ENCODE measurements at places on chromosomes 6 and 20. TPM values are rescaled to one million over a fixed set of nuclear protein-coding genes. Genes with fewer than 3 reads are reported as not detected.

Gene EPB41L2
- 187 TPM for total RNA-seq

Gene SLC17A4
- total RNA-seq, result not detected

DNA sequence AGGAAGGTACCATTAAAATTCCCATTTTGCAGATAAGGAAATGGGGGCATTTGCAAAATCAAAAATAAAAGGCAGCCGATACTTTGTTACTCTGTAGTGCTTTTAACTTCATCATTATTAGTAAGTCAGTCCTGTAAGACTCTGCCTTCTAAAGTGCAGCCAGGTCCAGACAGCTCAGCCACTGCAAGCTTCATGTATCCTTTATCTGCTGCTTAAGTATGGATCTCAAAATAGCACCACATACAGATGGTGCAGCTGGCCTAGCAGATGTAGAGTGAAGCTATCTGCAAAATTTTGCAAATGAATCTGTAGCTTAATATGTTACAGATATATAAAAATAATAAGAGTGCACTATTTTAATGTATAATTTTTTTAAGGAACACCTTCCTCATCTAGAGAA lies 53.4 kb downstream of the NUS1 start:
- no peak for DNase-seq

DNA sequence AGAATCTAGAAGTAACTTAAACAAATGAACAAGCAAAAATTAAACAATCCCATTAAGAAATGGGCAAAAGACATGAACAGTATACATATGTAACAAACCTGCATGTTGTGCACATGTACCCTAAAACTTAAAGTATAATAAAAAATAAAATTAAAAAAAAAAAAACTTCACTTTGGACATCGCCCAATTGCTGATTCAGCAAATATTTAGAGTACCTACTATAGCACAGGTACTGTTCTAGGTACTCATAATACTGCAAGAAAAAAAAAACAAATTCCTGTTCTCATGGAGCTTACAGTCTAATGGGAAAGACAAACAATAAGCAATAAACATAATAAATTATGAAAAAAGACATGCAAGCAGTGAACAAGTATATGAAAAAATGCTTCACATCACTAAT lies 501.5 kb upstream of the HS3ST5 start:
- DNase-seq, result no peak

Gene PKIB
- total RNA-seq, result 4.4 TPM

DNA sequence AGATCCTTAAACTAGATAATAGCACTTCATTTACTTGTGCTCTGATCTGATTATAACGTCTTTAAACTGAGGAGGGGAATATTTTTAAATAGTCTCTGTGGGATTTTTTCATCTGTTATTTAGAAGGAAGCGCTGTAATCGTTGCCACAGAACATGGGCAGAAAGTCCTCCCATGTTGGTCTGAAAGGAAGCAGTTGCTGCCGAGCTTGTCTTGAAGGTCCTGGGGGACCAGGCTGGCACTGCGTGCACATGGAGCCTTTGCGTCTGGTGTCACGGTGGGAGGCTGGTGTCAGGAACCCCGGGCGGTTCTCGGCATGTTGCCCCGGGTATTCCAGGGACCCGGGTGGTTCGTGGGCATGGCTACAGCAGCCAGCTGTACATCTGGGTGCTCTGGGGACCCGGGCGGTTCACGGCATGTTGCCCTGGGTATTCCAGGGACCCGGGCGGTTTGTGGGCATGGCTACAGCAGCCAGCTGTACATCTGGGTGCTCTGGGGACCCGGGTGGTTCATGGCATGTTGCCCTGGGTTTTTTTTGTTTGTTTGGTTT lies 11.5 kb downstream of the TPD52L2 start:
- no peak for DNase-seq

Gene KHDC1L
- total RNA-seq, result 0.39 TPM

- DNase-seq, result no peak
Measured at GRCh38 chr20:60749804-60750602, 502.1 kb upstream of the CDH4 start.

DNA sequence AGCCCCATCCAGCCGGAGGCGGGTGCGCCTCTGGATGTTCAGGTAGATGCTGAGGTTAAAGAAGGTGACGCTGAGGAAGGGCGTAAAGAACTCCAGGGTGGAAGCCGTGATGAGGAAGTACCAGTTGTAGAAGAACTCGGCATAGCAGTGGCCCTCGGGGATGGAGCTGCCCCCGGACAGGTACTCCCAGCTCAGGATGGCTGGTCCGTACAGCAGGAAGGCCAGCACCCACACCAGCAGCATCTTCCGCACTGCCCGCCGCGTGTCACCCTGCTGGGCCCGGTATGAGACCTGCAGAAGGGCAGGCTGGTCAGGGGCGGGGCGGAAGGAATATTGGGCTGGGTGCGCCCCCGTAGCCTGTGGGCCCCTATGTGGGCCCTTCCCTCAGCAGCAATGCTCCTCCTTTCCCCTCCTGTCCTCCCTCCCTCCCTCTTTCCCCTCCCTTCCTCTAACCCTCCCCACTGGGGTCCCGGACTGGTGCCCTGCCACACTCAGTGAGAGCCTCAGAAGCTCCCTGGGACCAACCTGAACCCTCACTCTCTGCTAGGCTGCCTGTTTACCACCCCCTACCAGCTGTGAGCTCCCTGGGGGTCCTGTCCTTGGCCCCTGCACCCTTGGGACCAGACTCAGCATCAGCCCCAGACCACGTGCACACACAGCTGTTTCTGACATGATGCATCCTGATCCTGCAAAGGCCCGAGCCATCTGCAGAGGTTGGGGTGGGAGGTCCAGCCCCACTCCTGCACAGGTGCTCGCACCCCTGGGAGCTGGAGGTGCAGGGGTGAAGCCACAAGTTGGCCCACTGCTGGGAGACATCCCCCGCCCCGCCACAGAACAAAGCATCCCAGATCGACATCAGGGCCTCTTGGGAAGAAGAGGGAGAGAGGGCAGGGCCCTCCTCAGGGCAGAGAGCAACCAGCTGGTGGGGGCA lies 3.2 kb downstream of the HRH3 start:
- no peak for DNase-seq

- no peak for DNase-seq
Measured at GRCh38 chr6:227812-228338, 64.4 kb upstream of the DUSP22 start.

DNA sequence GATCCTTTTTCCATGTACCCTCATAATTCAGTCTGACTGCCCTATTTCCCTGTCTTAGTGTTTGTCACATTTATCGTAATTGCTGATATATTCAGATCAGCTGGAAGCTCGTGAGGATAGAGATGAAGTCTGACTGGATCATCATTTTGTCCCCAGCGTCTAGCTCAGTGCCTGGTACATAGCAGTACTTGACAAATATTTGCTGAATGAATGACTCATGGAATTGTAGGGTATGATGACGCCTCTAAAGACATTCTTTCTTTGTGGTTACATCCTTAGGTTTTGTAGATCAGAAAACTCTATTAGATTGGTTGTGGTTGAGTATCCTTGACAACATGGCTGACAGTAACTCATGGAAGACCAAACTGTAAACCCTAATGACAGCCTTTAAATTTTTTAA lies 68.9 kb downstream of the MTHFD1L start:
- DNase-seq, result no peak

Gene MYLK2
- total RNA-seq, result 6.1 TPM

DNA sequence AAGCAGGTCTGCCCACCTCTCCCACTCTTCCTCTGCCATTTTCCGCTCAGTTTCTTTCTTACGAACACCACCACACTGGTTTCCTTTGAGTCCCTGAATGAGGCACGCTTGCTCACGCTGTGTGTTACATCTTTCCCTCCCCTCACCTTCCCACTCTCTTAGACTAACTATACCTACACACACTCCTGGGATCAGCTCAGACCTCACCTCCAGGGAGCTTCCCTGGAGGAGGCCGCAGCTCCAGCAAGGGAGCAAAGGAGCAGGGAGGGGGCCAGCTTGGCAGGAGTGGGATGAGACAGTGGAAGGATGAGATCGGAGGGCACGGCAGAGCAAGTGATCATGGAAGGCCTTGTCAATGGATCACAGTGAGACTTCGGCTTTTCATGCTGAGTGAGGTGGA lies 28.3 kb upstream of the B4GALT5 start:
- no peak for DNase-seq

DNA sequence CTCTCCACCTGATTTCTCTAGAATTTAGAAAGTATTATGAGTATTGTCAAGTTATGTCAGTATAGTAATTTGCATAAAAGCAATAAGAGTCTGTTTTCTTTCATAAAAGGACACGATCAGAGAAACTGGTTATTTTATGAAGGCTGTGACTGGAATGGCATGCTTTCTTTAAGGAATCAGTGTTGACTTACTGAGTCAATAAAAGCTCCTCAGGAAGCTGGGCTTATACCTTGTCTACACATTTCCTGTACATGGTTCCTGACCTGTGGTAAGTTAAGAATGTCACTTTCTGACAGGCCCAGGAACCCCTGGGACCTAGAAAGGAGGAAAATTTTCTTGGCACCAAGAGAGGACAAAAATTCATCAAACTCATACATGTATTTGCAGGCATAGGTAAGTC lies 1224.0 kb upstream of the ADGRB3 start:
- DNase-seq, result no peak

DNA sequence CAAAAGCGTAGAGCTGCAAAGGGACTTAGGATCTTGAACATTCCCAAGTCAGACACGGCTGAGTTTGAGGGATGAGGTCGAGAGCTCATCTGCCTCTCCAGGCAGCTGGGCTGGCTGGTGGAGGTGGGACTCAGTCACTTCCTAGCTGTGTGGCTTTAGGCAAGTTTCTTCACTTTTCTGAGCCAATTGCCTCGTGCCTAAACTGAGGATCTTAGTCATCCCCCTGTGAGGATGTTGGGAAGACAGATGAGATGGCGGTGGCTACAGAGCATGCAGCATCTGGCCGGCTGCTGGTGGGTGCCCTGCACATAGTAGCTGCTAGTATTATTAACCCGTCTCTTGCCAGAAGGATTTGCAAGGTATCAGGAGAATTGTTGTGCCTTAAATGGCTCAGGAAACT lies 27.5 kb downstream of the TFAP2C start:
- no peak for DNase-seq

DNA sequence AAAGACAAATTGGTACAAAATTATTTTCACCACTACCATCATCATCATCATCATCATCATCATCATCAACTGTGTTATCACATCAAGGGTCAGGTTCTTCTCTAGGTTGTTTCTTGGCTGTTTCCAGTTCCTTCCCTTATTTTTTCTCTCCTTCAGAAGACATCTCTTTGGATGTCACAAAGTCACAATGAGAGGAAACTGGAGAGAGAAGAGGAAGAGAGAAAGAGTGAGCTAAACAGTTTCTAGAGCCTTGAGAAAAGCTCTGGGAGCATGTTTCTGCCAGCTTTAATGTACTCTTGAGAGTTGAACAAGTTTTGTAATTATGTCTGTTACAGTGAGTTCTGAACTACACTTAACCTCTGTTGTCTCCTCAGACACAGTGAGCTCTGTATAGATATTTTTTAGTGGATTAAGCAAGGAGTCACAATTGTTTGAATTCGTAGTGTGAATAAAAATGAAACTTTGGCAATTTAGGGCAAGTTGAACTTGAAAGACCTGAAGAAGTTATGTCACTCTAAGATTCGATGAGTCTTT lies 123.0 kb upstream of the AKIRIN2 start:
- DNase-seq, result no peak

- no peak for DNase-seq
Measured at GRCh38 chr6:53461041-53461656, 83.8 kb downstream of the GCLC start.

- DNase-seq, result no peak
Measured at GRCh38 chr6:158567871-158568401, 8.0 kb downstream of the TMEM181 start.

DNA sequence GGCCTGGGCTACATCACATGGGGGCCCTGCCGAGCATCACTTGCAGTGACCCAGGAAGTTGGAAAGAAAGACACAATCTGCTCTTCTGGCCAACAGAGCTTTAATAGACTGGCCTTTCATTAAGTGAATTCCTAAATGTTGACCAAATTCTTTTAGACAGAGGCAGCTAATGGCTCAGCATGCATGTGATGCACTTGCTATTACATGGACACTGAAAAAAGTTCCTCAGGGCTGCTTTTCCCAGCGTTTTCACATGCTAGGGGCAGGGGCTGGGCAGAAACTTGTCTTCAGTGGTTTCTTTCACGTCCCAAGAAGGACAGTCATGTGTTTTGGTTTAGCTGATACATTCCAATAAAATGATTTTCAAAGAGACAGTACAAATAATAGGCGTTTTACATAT lies 651.0 kb upstream of the SLC35B3 start:
- peak; percentile 42 for DNase-seq

GRCh38 chr6:31830886-31831335 lies 3.4 kb downstream of the HSPA1B start:
- DNase-seq, result no peak

GRCh38 chr6:134551245-134551960 lies 233.5 kb upstream of the SGK1 start:
- DNase-seq, result no peak

- DNase-seq, result no peak
Measured at GRCh38 chr6:107075951-107076381, 39.3 kb downstream of the BEND3 start.

Gene DNAAF9
- 14.7 TPM for total RNA-seq

DNA sequence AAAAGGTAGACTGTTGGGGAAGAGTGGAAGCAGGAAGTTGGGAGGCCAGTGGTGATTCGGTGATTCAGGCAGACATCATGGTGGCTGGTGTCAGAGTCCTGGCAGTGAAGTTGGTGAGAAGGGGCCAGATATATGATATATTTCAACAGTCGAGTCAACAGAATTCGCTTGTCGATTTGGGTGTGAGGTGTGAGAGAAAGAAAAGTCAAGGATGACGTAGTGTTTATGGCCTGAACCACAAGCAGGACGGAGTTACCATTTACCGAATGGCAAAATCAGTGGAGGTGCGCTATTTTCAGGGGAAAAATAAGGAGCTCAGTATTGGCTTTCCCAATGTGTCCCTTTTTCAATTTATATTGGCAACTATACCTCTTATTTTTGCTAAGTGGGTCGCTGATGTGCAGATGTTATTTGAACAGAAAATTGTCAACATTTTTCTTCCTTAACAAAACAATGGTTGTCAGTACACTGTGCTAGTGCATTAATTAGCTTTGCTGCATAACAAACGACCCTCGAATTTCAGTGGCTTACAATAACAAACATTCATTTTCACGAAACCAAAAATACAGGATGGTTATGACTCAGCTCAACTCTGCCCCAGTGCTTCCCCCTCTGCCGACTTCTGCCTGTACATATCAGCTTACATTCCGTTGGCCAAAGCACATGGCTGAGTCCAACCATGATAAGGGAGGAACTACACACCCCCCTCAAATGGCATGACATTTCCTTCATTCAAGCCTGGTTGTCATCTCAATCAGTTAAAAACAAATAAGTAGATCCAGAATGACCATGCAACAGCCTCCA lies 255.0 kb upstream of the ZFP64 start:
- DNase-seq, result no peak

Gene VIP
- 0.79 TPM for total RNA-seq

Gene MYCT1
- 16.3 TPM for total RNA-seq

GRCh38 chr6:136736281-136736960 lies 55.9 kb downstream of the MAP3K5 start:
- DNase-seq, result peak; percentile 2

DNA sequence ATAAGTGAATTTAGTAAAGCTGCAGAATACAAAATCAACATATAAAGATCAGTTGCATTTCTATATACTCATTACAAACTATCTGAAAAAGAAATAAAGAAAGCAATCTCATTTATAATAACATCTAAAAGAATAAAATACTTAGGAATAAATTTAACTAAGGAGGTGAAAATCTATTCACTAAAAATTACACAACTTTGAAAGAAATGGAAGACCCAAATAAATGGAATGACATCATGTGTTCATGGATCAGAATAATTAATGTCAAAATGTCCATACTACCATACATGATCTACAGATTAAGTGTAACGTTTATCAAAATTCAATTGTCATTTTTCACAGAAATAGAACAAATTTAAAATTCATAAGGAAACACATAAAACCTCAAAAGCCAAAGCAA lies 194.9 kb downstream of the TINAG start:
- DNase-seq, result no peak
